ENCODE measurements at places on chromosomes 6 and 20.

DNA sequence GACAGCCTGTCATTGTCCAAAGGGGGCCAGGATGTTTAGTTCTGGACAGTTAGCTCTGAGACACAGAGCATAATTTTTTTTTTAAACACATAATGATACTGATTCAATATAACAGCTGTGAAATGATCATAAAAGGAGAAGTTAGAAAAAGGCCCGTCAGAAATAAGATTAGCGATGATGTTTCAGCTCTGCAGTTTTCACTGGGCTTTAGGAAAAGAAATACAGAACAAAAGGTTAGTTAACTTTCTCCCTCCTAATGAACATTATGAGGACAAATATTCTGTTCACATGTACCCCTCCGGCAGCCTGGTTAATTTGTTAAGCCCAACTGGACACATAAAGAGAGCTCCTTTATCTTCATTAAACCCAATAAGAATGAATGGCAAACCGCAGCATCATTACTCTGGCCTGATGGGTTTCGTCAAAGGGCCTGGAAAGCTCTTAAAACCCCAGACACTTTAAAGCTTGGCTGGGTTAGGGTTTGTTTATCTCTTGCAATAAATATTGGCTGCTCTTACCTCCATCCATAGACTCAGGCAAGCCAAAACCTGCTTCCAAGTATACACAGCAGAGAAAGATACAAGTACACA lies 394.6 kb downstream of the KIF16B start:
- no peak for DNase-seq

DNA sequence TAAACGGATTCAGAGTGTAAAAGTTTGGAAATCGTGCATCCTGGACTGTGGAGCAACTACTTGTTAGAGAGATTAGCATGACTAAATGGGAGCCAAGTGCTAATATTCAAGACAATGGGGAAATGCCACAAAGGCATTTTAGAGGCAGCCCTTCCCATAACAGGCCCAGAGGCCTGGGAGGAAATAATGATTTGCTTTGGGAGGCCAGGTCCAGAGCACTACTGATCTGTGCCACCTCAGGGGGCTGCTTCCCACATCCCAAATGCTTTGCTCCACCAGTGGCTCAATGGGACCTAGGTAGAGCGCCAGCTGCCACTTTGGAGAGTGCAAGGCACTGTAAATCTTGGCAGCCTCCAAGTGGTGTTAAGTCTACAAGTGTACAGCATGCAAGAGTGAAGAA lies 91.9 kb upstream of the HSF2 start:
- DNase-seq = no peak

DNA sequence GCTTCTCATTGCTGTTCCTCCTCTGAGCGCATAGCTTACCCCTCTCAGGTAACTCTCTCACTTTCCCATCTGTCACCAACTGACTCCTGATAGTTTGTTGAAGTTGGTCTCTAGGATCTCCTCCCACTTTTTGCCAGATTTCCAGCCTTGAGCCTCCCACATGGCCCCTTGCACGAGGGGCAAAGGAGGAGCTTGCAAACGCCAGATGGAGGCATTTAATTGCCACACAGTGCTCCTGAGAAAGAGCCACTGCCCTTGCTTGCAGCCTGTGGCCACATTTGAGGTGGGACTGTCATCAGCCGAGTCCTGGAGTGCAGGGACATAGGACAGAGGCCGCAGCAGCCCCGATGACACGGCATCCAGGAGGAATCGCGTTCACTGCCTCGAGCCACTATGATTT lies 348.7 kb downstream of the SMOC2 start:
- no peak for DNase-seq

DNA sequence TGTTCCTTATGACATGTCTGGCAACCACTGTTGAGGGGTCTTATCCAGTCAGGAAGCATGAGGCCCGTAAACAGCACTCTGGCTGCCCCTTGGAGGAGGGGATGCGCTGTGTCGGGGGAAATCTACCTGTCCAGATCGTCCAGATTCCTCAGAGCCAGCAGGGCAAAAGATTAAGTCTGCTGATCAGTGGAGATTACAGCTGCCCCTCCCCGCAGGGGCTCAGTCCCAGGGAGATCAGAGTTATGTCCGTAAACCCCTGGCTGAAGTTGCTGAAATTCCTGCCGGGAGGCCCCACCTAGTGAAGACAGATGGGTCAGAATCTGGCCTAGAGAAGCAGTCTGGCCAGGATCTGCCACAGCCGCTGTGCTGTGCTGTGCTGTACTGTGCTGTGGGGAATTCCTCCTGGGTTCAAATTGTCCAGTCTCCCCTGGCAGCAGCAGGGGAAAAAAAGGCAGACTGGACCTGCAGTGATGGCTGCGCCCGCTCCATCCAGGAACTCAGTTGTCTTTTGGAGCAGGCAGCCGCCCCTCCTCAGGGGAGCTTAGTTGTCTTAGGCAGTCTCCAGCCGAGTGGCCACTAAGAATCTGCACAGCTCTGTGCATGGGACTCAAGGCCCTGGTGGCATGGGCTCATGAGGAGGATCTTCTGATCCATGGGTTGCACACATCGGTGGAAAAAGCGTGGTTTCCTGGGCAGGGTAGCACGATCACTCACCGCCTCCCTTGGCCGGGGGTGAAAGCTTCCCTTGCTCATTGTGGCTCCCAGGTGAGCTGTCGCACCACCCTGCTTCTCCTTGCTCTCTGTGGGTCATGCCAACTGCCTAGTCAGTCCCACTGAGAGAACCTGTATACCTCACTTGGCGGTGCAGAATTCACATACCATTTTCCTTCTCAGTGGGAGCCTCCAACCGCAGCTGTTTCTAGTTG lies 1368.8 kb upstream of the ADGRB3 start:
- no peak for DNase-seq

GRCh38 chr6:27870291-27870870 lies 41.8 kb downstream of the OR2B2 start:
- DNase-seq = no peak

DNA sequence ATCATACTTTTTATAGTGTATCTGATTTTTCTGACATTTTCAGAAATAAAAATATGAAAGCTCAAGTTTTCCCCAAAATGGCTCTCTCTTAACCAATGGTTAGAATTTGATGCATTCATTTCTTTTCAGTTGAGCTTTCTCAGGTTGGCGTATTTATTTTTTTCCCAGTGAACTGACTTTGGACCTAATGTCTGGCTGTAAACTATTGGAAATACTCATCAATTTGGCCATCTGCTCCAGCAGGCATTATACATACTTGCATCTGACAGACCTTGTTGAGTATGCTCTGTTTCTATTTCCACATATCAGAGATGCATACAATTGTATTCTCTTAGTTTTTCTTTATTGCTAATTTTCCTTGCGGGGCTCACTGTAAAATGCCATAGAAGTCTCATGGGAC lies 1374.8 kb upstream of the MAP3K7 start:
- no peak for DNase-seq

DNA sequence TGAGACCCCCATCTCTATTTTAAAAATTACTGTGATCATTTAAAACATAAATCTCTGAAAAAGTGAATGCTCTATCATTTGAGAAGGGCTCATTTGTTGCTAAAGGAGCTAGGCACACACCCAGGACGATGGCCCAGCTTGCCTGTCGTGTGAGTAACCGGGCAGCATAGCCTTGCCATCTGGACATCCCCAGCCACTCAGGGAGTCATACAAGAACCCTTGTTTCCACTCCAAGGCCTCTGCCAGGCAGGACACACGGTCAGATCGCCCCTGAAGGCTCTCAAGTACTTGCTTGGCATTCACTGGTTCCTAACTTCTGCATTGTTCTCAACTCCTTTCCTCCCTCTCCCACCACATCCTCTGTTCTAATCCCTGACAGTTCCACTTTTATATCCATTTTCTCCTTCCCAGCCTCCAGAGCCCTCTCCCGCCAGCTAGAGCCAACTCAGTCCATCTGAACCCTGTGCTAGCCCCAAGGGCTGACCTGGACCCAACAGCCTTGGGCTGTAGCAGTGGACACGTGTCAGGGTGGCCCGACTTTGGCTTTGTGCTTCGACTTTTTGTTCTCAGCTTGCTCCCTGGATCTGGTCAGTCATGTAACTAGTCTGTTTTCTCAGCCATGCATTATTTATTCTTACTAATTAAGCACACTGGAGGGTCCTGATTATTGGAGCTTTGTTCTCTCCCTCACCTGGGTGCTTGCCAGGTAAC lies 15.7 kb upstream of the EZR start:
- DNase-seq = no peak

GRCh38 chr20:45187693-45188092 lies 13.0 kb downstream of the PI3 start:
- DNase-seq = no peak

GRCh38 chr6:39004801-39005200 lies 43.8 kb upstream of the GLP1R start:
- no peak for DNase-seq

DNA sequence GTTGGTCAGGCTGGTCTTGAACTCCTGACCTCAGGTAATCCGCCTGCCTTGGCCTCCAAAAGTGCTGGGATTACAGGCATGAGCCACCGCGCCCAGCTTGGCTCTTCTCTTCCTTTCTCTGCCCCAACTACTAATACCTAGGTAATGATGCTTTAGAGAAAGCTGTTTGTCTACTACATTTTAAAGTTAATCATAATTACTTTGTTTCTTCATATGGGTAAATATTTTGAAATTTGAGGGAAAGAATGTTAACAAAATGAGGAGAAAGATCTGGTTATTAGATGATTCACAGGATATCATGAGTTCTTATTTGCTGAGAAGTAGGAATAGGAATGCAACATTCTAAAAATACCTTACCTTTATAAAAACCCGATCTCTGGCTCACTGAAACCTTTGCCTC lies 18.4 kb upstream of the PTPRK start:
- no peak for DNase-seq

DNA sequence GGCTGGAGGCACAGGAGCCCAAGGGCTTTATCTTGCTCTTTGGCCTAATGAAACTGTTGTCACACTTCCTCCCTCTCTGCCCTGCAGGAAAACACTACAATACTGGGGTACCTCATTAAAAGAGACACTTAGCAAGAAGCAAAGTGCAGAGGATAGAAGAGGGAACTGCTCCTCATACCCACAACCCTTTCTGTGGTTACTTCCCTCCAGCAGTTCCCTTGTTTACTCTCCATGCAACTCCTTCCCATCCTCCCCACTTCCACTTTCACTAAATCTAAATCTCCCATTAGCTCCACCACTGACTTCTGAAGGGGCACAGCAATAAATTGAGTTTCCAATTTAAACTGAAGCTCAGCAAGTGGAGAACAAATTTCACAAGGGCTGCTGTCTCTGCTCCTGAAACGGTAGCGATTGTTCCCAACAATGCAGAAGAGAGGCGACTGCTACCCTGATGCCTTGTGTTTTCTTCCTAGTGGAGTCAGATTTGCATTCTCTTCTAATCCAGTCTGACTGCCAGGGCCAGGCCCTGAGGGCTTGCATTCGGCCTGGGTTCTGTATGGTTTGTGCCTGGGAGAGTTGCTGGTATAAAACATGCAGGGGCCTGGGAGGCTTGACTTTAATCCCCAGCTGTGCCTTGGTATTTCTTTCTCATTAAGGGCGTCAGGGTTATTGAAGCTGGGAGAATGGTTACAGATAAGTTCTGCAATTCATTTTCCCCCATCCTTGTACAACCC lies 454.7 kb downstream of the TFAP2B start:
- peak; percentile 64 for DNase-seq

DNA sequence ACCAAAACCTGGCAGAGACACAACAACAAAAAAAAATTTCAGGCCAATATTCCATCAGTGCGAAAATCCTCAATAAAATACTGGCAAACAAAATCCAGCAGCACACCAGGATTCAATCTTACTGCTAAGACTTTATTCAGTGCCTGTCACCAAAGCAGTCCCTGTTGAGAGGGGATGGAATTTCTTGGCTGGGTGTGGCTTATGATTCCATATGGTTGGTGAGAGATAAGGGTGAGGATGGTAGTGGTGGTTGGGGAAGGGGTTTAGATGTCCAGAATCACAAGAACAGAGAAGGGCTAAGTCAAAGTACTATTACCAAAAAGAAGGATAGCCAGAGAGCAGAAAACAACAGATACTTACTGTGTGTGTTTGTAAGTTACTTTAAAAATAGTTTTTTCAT lies 152.8 kb upstream of the SLC35B3 start:
- DNase-seq = no peak

DNA sequence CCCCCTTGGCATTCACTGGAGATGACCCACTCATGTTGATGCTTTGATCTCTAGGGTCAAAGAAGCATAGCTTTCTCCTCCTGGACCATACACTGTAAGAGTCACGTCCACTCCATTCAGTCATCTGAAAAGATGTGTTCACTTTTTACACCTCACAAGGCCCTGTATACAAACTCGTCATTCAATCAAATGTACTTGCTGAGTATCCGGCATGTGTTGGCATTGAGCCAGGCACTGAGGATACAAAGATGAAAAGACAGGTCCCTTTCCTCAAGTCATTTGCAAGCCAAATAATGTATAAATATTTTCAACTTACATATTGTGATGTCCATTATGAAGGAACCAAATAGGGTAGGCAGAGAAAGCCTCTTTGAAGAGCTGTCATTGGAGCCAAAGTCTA lies 32.6 kb upstream of the CSNK2A1 start:
- no peak for DNase-seq
